ENCODE measurements at places on chromosomes 7 and 10. TPM values are rescaled to one million over a fixed set of nuclear protein-coding genes. Genes with fewer than 3 reads are reported as not detected.

NPFFR1 gene
- total RNA-seq, result 0.02 TPM

APBB1IP gene
- total RNA-seq, result not detected

GRCh38 chr10:124075231-124075955 lies 18.0 kb downstream of the CHST15 start:
- DNase-seq, result no peak

DNA sequence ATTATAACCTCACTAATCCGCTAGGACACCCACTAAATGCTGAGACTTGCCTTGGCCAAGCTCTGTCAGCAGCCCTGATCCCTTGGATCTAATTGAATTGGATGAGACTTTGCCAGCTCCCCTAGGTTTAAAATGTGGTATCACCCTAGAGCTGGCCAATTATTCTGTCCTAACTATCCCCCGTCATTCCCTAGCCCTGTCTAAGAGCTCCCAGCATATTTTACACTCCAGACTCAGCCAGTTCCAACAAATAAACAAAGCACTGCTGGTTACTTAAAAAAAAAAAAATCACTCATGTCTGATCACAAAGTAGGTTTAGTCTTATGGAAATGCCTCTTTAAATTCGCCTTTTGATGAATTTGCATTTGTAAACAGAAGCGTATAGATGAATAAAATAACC lies 147.9 kb upstream of the EGR2 start:
- no peak for DNase-seq
